ENCODE measurements at places on chromosomes 4 and X.
A peak's percentile ranks its signal among the peaks of the same experiment; 100 is the strongest.

DNA sequence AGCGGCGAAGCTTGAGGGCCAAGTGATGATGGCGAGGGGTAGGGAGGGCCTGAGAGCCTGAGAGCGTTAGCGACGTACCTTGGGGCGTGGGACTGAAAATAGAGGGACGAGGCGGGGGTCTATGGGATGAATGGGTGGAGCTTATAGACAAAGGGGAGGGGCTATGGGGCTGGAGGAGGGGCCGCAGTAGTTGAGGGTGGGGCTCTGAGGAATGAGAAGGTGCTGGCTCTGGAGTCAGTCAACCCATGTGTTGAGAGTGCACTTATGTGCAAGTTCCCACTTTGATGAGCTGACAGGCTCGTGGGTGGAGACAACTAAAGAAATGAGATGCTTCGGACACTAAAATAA, 488 bp downstream of the TBC1D25 start:
- DNase-seq = no peak

GRCh38 chr4:75490155-75490554, 24.0 kb downstream of the RCHY1 start:
- DNase-seq = no peak

GRCh38 chr4:25783126-25783525, 79.7 kb downstream of the SEL1L3 start:
- DNase-seq = no peak

DNA sequence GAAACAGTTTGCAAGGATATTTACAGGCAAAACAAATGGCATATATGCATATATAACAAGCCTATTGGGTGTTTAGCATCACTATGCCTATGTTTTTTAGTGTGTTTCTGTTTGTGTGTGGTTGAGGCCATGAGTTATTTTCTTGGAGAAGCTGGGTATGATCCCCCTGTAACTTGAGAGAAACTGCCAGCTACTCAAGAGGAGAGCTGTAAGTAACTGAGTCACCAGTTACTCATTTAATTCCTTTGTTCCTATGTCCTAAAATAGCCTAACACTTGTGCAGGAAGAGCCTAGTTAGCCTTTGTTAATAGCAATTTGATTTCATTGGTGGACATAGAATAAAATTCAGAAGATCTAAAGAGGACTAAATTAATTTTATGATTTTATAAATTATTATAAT, 79.1 kb downstream of the PWWP3B start:
- no peak for DNase-seq

DNA sequence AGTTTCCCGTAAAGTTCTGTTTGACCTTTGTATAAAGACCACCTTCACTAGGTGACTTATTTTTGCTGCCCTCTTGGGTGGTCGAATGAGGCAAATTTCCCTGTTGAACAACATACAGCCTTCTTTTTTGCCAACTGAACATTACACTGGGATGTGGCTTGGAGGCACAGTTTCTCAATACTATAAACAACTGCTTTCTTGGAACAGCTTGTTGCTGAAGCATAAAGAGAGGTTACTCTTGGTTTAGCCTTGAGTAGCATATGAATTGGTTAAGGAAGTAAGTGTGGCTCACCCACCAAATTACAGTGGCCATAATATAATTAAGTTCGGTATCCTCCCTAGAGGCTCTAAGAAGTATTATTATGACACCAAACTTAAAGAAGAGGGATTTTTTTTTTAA, 40.0 kb downstream of the HHIP start:
- DNase-seq = no peak

DNA sequence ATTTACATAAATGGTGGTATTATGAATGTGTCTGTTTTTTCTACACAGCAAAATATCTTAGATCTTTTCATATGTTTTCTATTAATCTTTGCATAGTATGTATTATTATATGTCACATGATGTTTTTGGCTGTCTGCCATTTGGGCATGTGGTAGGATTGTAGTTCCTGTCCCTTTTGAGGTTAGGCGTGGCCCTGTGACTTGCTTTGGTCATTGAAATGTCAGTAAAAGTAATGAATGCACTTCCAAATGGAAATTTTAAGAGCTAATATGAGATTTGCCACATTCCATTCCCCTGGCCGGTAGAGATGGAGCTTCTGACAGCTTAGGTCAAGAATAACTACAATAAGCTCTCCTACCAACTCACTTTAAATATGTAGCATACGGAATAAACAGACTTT, 45.1 kb downstream of the JADE3 start:
- no peak for DNase-seq

- no peak for DNase-seq
Observed at GRCh38 chr4:118765399-118765798, 70.5 kb downstream of the SEC24D start.

GRCh38 chrX:123881330-123881729, 21.5 kb downstream of the XIAP start:
- no peak for DNase-seq

DNA sequence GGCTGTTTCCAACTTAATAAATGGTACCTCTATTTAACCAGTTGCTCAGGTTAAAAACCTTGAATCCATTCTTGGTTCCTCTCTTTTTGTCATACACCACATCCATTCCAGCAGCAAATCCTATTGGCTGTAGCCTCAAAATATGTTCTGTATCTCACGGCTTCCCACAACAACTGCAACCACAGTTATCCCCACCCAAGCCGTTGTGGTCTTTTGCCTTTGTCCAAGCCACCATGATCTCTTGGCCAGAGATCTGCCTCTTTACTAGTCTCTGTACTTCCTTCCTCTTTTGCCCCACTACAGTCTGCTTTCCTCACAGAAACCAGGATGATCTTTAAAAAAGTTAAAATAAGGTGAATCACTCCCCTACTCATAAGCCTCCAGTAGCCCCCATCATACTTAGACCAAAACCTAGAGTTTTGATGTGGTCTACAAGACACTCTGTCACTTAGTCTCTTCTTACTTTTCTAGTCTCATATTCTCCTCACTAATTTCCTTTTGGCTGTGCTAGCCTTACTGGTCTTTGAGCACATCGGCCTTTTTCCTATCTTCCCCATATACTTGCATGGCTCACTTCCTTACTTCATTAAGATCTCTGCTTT, 10.3 kb downstream of the MAOA start:
- DNase-seq = no peak

DNA sequence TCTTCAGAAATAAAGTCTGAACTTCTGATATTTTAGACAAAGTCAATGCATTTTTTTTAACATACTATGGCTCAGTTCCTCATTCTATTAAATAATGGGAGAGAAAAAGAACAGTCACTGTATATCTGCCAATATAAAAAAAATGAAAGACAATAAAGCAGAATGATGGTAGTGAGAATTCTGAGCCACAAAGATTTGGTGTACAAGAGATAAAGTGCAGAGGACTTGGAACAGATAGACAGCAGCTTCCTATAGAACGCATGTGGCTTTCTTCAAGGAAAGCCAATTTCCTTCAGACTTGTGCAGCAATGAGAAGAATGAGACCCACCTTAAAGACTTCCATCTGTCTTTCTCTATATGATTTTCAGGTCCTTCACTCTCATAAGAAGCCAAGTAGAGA, 39.7 kb downstream of the RASGEF1B start:
- DNase-seq = no peak

DNA sequence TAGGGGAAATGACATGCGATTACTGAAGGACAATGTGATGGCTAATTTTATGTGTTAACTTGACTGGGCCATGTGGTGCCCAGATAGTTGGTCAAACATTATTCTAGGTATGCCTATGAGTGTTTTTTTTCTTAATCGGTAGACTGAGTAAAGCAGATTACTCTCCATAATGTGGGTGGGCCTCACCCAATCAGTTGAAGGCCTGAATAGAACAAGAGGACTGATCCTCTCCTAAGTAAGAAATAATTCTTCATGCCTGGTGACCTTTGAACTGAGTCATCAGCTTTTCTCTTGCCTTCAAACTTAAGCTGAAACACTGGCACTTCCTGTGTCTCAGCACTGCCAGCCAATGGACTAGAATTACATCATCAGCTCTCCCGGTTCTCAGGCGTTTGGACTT, 164.0 kb upstream of the FGF13 start:
- no peak for DNase-seq

- peak; percentile 49 for DNase-seq
Observed at GRCh38 chr4:15878011-15878410, 60.5 kb downstream of the FGFBP1 start.

- no peak for DNase-seq
Observed at GRCh38 chr4:6962211-6963041, 52.8 kb downstream of the TBC1D14 start.

GRCh38 chr4:123510221-123510620, 113.6 kb downstream of the SPRY1 start:
- no peak for DNase-seq

GRCh38 chr4:55125087-55125721, at the start of gene KDR:
Gene KDR, minus strand, starts transcription at chr4:55125595. Its CDS starts 302 bp downstream, at chr4:55125293.
- no peak for DNase-seq

- DNase-seq = no peak
Observed at GRCh38 chr4:119394826-119395225, 72.9 kb upstream of the FABP2 start.

DNA sequence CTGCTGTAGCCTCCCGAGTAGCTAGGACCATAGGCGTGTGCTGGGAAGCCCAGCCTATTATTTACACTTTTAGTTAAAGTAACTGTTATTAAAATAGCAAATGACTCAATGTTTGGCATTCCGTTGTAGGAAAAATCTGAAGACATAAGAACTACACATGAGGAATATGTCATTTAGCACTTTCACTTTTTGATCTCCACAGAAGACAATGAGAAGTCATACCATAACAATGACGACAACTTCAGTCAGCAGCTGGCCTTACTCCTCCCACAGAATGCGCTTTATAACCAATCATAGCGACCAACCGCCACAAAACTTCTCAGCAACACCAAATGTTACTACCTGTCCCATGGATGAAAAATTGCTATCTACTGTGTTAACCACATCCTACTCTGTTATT, 6.7 kb downstream of the GPR34 start:
- no peak for DNase-seq

DNA sequence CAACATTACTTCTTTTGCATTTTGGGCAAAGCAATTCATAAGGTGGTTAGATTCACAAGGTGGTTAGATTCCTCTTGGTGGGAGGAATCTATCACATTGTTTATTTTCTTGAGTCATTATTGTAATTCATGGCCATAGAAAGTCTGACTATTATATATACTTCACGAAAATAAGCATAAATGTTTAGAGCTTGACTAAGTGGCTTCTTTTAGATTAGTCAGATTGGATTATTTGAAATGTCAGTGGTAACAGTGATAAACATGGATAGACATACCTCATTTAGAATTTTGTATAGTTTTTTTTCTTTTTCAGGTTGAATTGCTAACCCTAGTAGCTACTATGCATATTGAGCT, 24.9 kb upstream of the DYNLT3 start:
- no peak for DNase-seq

GRCh38 chrX:85379174-85379907, at the start of gene POF1B:
Gene POF1B, minus strand, starts transcription at chrX:85379665. Its CDS starts 211 bp downstream, at chrX:85379454.
- no peak for DNase-seq

GRCh38 chrX:39730662-39731329, 367.0 kb downstream of the BCOR start:
- DNase-seq = no peak

- DNase-seq = no peak
Observed at GRCh38 chr4:55329012-55329411, 17.0 kb upstream of the SRD5A3 start.

GRCh38 chr4:113444386-113444785, 317.2 kb downstream of the CAMK2D start:
- no peak for DNase-seq

All from vagina (tissue), 2 donors.